T-helper 9 cell (primary cell): ENCODE measurements at places on chromosomes 2 and 18.

- no peak for DNase-seq
Observed at GRCh38 chr2:168345601-168346000, 98.2 kb upstream of the STK39 start.

DNA sequence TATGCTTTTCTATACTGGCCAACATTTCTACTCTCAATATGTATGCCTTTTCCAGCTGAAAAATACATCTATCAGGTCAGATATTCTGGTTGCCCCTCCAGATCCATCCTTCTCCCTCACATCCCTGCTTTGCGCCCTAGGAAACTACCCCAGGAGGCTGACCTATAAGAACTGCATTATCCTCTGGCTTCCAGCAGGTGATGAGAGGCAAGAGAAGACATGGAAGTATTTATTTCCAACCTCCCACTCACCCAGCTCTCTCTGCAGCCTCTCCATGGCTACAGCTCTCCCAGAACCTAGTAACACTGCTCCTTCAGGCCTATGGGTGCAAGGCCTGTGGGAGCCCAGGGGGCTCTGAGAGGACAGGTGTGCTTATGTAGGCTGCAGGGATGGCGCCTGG is 42.9 kb downstream of the ARID5A start:
- no peak for DNase-seq

GRCh38 chr18:74422541-74422940 is 34.6 kb downstream of the DIPK1C start:
- no peak for DNase-seq

GRCh38 chr18:7512348-7512747 is 54.8 kb upstream of the PTPRM start:
- DNase-seq, result no peak

GRCh38 chr18:58525928-58526424 is 102.9 kb downstream of the ALPK2 start:
- DNase-seq, result no peak

GRCh38 chr2:28683100-28683706 is 68.4 kb upstream of the PPP1CB start:
- no peak for DNase-seq

GRCh38 chr2:33289961-33290360 is 186.5 kb upstream of the RASGRP3 start:
- no peak for DNase-seq

DNA sequence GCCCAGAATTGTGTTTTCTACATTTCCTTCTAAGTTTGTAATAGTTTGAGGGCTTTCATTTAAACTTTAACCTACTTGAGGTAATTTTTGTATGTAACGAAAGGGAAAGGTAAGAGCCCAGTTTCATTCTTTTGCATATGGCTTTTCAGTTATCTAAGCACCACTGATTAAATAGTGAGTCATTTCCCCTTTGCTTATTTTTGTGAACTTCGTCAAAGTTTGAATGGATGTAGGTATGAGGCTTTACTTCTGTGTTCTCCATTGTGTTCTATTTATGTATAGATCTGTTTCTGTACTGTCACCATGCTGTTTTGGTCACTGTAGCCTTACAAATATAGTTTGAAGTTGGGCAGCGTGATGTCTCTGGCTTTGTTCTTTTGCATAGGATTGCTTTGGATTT is 944.8 kb upstream of the CNTNAP5 start:
- DNase-seq, result no peak

DNA sequence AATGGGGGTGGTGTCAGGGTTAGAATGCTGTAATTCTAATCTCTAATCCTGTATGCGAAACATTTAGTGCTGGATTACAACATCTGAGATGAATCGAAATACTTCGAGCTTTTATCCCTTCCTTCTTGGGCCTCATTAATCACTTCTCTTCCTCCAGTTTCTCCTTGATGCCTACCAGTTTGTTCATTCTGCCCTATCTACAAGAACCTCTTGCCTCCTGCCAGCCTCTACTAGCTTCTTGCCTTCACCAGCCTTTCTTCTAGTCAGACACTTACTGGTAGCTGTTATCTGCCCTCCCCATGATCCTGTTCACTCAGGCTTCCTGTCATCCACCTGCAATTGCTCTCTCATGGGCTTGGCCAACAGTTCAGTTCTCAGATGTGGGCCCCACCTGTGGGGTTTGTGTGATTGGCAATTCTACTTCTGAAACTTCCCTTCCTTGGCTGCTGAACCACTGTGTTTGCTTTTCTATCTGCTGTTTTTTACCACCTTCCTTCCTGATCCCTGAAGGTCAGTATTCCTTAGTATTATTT is 15.4 kb upstream of the FARP2 start:
- no peak for DNase-seq

DNA sequence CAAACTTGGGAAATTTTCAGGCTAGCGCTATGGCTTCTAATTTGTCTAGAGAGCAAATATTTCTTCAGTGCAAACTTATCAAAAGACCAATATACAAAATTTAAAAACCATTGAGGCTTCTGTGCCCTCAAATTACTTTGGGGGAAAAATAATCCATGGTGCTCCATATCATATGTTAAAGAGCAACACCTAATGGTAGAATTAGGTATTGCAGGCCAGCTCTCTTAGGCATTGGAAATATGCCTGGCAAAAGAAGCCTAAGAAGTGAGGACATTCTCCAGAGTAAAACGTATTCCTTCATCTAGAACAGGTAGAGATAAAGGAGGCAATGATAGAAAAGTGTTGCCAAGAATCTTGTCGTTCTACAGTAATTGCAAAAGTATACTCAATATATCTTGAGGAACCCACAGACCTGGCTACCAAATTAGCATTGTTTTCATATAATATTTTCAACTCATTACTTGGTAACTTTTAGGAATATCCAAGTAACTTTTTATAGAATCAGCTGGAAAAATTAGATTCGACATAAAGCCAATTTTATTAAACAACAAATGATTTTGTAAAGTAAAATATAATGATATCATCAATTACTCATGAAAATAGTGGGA is 401.1 kb downstream of the BCL11A start:
- DNase-seq, result no peak

DNA sequence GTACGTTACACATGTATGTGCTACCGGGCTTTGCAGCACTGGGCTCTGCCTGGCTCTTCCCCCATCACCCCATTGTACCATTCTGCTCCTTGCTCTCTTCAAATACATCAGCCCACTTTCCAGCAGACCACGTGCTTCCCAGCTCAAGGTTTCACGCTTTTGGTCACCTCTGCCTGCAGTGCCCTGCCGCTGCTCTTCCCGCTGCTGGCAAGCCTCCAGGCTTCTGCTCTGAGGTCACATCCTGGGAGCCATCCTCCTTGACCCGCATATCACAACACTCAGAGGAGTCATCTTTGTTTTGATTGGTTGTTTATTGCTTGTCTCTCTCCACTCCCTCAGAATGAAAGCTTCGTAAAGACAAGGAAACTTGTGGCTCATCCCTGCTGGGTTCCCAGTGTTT is 34.1 kb downstream of the KIF5C start:
- no peak for DNase-seq

- DNase-seq, result no peak
Observed at GRCh38 chr2:112790305-112790704, 6.0 kb upstream of the IL1A start.

DNA sequence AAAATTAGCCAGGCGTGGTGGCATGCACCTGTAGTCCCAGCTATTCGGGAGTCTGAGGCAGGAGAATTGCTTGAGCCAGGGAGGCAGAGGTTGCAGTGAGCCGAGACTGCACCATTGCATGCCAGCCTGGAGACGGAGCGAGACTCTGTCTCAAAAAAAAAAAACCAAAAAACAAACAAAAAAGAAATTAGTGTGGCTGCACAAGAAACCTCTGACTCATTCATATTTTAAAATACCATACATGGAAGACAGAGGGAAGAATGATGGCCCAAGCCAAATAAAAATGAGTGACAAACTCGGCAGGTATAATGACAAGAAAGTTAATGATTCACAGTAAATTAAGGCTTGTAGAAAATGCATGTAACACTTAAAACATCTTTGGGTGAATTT is 875.8 kb downstream of the EPHA4 start:
- DNase-seq, result no peak

DNA sequence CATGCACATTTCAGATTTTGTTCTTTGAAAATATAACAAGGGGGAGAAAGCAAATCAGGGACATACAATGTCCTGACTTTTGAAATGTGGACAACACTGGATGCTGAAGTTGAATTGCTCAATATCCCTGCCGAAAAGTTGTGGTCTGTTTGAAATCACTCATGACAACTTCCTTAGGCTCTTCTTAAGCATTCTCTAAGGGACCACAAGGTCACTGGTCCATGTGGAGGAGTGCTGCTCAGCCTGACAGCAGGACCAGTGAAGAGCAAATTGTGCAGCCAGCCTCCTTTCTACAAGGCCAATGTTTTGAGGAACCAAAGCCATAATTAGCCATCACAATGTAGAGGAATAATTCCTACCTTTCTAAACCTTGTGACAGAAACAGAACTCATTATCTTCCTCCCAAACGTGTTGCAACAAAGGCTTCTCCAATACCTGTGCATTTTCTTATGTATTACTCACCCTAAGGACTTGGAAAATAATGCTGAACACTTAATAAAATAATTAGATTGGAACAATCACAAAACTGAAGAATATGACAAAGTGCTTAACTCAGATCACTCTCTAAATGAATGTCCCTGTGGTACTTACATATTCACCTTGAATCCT is 1477.6 kb upstream of the NXPH2 start:
- DNase-seq, result no peak

DNA sequence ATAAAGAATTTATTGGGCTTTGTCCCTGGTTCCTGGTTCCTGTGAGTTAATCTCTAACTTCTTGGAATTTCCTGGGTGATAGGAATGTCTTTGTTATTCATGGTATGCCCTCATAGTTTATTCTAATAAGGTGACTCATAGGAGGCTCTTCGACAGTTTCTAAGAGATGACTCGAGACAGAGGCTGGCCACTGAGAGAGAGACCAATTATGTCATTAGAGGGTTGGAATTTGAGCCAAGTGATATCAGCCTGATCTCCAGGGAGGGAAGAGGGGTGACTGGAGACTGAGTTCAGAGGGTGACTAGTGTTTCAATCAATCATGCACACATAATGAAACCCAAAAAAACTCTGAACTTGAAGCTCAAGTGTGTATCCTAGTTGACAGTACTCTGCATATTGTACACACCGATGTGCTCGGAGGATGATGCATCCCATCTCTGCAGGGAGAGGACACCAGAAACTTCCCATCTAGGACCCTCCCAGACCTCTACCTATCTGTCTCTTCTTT is 185.7 kb downstream of the MTCL1 start:
- DNase-seq, result no peak

GRCh38 chr2:74233648-74234047 is 35.2 kb downstream of the MTHFD2 start:
- DNase-seq, result no peak

GRCh38 chr2:40321016-40321623 is 130.8 kb downstream of the SLC8A1 start:
- no peak for DNase-seq

DNA sequence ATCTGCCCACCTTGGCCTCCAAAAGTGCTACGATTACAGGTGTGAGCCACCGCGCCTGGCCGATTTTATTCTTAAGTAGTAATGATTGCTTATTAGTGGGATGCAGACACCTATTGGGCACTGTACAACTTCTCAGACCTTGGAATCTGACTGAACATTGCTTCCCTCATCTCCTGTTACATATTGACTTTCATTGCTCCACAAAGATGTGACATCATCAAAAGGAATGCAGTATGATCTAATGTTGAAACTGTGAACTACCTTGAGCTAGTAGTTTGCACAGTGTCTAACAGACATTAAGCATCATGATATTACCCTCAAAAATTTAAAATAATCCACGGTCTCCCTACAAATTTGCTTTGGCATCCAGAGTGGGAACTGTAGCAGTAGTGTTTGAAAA is 109.8 kb upstream of the SIX2 start:
- DNase-seq, result no peak

DNA sequence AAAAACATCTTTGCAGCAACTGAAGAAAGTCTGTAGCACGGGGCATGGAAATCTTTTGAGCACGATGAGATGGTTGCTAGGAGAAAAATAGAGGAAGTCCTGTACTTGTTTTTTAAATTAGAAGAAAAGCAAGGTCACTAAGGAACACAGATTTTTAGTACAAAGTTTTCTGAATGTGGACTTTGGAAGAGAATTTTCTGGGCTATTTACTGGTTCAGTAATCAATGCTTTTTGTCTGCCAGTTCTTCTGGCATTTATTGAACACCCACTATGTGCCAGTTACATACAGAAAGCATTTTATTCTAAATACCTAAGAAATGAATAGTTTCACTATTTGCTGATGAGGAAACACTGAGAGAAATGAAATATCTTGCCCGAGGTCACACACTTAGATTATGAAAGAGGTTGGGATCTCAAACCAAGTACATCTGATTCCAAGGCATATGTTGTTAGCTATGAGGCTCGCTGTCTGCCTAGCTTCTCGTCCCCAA is 15.6 kb upstream of the MAP3K20 start:
- no peak for DNase-seq

GRCh38 chr2:43100883-43101662 is 125.3 kb downstream of the ZFP36L2 start:
- DNase-seq, result no peak

GRCh38 chr2:51031021-51031780 is 731 bp downstream of the NRXN1 start:
- no peak for DNase-seq

DNA sequence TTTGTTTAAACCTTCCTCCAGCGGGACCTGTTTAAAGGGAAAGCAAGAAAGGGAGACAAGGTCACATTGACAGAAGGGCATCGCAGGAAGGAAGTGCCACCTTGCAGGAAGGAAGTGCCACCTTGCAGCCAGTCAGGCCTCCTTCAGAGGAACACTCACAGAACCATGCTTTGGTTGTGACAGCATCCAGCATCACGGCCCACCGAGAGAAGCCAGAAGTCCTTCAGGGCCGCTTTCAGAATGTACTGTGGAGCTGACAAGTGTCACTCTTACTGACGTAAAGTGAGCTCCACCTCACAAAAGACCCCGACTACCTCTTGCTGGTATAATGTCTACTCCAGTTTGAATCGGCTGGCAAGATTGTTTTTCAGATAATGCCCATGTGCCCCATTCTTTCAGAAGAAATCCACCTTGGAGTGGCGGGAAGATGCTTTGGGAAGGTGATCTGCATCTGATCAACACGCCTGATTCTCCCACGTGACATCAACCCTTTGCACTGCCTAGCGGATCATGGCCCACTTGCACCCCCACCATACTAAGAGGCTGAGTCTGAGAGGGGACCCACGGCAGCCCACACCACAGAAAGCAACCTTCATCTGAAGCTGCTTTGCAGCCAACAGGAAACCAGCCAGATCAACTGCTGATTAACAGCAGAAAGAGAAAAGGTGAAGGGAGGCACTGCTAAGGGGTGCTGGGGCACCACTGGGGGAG is 99.8 kb downstream of the UXS1 start:
- peak; percentile 55 for DNase-seq

- no peak for DNase-seq
Observed at GRCh38 chr2:173199294-173199693, 123.6 kb downstream of the MAP3K20 start.

GRCh38 chr2:173049831-173050230 is 25.8 kb upstream of the MAP3K20 start:
- DNase-seq, result no peak

DNA sequence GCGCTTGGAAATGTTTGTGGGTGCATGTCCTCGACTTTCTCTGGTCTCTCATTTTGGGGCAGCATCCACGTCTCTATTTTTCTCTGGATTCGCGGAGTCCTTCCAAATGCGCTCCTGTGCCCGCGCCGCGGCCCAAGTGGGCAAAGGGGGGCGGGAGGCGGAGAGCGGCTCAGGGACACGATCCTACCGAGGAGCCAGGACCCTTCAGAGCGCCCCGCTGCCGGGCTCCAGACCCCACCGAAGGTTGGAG is 990 bp downstream of the EPAS1 start:
- no peak for DNase-seq
